ENCODE measurements at places on chromosomes 11 and 22. TPM values are rescaled to one million over a fixed set of nuclear protein-coding genes. Genes with fewer than 3 reads are reported as not detected.

Gene PIWIL4
- total RNA-seq, result 7.5 TPM

Gene PDE2A
- 13.5 TPM for total RNA-seq

Gene MMP11
- total RNA-seq, result 13.7 TPM

Gene IMMP1L
- total RNA-seq, result 67.9 TPM

Gene CD248
- total RNA-seq, result 20.7 TPM

GRCh38 chr11:84865257-84865656 lies 761.9 kb downstream of the DLG2 start:
- no peak for DNase-seq

DNA sequence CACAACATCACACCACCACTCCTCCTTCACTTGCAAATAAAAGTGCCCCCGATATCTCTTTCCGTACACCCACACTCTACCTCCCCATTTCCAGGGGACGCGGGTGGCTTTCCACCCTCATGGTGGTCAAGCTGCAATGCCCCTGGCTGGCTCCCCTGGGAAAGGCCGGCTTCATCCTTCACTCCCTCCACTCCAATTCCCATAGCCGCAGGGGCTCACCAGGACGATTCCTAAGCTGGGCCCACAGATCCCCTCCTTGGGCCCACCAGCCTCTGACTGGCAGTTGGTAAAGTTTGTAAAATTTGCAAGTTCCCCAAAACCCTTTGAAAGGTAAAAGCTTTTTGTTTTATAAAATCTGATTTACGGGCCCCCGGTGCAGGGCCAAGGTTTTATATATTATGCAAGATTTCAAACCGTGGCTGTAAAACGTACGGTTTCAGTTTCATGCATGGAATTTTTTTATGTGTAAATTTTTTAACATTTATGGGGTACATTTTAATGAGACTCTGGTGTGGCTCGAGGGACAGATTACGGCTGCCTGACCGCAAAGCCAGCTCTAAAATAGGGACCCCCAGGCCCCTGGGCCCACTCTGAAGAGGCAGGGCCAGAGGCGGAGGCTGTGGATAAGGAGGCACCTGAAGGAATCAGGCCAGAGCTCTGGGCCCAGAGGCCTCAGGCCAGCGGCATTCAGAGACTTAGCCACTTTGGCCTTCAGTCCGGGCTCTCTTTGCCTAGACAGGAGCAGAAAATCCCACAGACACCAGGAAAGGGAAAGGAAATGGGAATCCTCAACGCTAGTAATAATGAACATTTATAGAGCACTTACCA lies 106.5 kb downstream of the FEZ1 start:
- DNase-seq, result no peak

GRCh38 chr11:119374632-119375336 lies 6.7 kb downstream of the USP2 start:
- no peak for DNase-seq

DNA sequence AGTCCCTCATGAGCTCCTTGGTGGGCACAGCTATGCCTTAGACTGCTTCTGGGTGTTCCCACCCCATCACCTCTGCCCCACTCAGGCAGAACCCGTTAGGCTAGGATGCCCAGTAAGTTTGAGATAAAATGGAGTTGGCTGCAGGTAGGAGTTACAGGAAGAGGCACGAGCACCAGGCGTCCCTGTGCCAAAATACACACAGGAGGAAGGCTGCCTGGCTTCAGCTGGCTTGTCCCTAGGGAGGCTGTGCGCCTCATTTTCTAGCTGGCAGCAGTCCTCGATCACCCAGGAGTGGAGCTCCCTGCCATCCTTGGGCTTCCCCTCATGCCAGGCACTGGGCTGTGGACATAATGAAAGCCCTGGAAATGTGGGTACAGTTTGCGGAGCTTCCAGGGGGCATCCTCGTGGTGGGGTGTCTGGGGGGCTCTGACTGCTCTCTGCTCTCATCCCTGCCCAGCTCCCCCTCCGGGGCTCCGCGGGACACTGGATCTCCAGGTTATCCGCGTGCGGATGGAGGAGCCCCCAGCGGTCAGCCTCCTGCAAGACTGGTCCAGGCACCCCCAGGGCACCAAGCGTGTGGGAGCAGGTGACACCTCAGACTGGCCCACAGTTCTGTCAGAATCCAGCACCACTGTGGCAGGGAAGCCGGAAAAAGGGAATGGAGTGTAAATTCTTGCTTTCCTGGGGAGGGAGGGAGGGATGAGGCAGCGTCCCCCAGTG lies 12.3 kb upstream of the MARK2 start:
- no peak for DNase-seq

DNA sequence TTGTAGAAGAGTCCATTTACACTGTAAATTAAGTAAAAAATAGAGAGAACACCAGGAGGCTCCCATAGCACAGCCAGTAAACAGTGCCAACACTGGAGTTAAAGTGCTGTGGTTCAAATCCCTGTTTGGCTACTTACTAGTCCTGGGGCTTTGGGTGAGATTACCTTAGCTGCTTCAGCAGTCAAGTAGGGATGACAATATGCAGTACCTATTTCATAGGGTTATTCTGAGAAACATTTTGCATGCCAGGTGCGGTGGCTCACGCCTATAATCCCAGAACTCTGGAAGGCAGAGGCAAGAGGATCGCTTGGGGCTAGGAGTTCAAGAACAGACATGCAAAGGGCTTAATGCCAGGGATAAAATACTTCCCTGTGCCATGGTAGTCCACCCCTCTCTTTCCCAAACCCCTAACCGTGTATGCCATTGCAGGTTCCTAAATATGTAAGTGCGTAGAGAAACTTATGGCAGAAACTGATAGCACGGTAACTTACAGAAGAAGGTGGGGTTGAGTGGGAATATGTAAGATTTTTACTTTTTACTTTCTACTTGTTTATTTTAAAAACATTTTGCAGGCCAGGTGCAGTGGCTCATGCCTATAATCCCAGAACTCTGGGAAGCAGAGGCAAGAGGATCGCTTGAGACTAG lies 86.4 kb upstream of the PICALM start:
- DNase-seq, result peak; percentile 70

- no peak for DNase-seq
These were observed 121.1 kb upstream of the GUCY1A2 start for GRCh38 chr11:107139396-107139795.

- no peak for DNase-seq
These were observed 53.8 kb upstream of the AMPD3 start for GRCh38 chr11:10401256-10401655.

DNA sequence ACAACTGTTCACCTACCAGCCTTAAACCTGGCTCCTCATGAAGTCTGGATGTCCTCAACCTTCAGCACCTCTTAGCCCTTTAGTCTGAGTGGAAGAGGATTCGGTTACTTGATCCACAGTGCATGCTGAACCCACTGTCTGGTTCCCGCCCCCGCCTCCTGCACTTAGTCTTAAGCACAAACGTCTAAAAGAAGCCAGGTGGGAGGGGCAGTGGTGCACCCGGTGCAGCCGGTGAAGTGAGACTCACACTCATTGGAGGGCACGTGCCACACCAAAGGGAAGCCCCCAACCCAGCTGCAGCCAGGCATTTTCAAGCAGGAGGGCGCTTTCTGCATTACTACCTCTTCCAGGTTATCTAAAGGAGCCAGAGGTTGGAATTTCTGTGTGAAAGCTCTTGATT lies 146.8 kb downstream of the COMMD9 start:
- no peak for DNase-seq

DNA sequence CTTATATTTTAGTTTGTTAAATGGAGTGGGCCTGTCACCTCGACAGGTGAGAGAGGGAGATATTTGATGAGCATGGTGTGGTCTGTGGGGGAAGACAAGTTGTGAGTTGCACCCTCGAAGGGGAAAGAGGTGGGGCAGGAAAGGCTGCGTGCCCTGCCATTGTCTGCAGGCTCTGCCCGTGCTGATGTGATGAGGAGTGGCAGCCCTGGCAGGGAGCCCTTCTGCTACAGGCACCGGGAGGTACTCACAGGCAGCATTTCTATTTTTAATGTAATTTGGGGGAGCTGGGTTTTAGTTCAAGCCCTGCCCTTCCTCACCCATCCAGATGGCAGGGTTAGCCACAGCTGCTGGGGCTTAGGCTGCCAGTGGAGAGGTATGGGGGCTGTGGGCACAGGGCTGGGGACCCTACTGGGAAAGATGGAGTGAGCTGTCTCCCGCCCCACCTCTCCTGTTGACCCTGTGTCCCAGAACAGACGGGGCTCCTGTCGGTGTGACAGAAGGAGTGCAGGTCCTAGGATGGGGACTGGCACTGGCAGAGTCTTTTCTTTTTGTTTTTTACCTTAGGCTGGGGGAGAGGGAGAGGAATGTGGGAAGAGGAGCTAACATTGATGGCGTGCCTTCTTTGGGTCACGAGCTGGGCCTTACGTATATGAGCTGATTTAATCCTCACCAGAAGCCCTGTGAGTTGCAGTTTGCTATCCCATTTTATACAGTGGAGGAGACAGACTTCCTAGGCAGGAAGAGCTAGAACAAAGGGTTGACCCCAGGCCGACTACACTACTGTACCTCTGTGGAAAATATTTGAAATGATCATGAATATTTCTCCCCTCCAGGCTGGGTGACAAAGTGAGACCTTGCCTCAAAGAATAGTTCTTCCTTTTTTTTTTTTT lies 51.6 kb downstream of the CEP164 start:
- no peak for DNase-seq
